ENCODE measurements at places on chromosomes 5 and 9.

GRCh38 chr9:17776735-17777134 is 197.9 kb downstream of the SH3GL2 start:
- peak; percentile 61 for DNase-seq

DNA sequence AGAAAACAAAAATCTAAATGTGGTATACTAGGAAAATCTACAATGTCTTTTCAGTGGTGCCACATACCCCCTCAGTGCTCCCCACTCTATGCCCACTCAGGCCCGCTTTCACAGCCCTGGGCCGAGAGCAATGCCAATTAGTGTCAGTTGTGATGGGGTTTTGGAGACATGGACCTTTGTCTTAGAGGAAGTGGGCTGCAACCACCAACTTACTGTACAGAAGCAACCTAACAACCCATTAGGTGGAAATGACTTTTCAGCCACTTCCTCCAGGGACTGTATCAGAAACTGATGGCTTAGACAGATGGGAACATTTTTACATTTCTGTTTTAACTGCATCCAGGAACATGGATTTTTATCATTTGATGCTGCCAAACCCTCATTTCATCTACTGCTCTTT is 268.0 kb downstream of the BNC2 start:
- no peak for DNase-seq

- no peak for DNase-seq
Observed at GRCh38 chr9:126415741-126416370, 89.2 kb downstream of the MVB12B start.

GRCh38 chr9:89883401-89884341 is 278.9 kb downstream of the GADD45G start:
- DNase-seq, result no peak

- DNase-seq, result no peak
Observed at GRCh38 chr5:159819591-159820411, 96.5 kb upstream of the ADRA1B start.

- no peak for DNase-seq
Observed at GRCh38 chr5:122311497-122311960, 508 bp upstream of the SNCAIP start.

- no peak for DNase-seq
Observed at GRCh38 chr9:134730011-134730760, 88.6 kb downstream of the COL5A1 start.

GRCh38 chr9:25716220-25716872 is 38.1 kb upstream of the TUSC1 start:
- peak; percentile 43 for DNase-seq

- peak; percentile 57 for DNase-seq
Observed at GRCh38 chr9:38047301-38048251, 21.5 kb downstream of the SHB start.

DNA sequence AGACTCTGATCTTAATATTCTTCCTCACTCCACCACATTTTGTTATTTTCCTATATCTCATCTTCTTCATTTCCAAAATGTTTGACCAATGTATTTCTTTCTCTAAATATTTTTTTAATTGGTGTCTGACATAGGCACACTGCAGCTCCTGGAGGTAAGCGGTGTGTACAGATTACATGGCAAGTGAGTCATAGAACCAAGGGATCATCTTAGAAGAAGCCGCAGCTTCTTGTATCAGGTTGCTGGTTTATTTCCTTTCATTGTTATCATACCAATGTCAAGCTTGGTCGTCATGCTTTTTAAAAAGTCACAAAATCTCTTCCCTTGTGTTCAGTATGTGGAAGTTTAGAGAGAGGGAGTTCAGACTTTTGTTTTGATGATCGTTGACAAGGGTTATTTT is 526.1 kb upstream of the CDH18 start:
- DNase-seq, result no peak

GRCh38 chr5:151812757-151813309 is 41.1 kb downstream of the G3BP1 start:
- DNase-seq, result no peak

DNA sequence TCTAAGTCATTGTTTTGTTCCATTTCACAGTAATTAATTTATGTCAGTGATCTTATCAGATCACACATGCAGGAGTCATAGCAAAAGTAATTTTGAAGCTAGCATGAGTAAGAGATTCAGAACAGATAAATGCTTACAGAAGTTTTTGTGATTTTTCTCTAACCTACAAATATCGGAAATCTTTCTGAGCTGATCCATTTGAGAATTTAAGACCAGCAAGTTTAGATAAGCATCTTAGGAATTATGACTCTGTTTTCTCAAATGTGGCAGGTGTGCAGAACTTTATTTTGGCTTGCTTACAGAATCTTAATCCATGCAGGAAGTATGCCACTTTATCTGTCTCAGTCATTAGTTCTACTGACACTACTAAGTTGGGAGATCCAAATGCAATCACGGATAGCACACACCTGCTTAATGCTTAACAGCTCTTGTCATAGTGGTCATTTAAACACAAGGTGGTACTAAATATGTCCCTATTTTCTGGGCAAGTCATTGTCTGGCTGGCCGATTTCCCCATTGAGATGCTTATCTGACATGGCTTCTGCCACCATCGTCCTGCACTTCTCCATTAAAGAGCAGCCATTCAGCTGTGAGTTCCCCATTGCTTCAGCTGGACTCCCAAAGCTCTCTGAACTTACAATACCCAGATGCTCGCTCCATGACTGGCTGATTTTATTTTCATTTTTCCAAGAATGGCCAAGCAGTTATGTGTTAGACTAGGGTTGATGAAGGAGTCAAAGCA is 305.4 kb upstream of the NUDT12 start:
- DNase-seq, result no peak

DNA sequence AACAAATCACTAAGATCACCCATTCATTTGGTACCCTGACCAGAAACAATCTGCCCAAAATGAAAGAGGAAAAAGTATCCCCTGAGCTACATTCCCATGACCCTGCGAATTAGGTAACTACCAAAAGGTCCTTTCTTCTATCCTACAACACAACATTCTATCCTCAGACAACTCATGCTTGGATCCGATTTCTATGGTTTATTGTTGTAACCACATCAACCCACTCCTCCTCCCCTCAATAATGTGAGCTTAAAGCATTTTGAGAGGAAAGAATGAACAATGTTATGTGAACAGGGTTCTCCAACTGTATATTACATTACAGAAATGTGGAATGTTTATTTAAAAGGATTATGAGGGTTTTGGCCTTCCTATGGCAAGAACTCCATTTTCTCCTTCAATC is 4.0 kb downstream of the SLC35D2 start:
- peak; percentile 10 for DNase-seq

- no peak for DNase-seq
Observed at GRCh38 chr9:97039514-97039860, 545 bp upstream of the CTSV start.

- no peak for DNase-seq
Observed at GRCh38 chr5:163917747-163918146, 412.3 kb downstream of the MAT2B start.

- peak; percentile 50 for DNase-seq
Observed at GRCh38 chr9:110257097-110257841, 962 bp upstream of the TXN start.

DNA sequence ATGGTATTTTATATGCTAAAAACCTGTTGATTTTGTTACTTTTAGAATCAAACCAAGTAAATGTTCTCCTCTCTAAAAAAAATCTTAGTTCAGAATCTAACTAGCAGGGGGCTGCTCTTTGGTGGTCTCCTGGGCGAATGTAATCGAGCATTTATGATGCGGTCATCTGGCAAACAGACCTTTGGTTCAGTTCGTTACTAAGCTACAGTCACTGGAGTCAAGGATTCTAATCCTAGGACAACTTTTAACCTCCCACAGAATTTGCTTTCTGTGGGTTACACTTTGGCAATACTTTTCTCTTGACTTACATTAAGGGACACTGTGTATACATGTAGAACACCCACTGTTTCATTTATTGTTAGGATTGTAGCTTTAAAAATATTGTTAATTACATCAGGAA is 26.3 kb upstream of the FREM1 start:
- no peak for DNase-seq

DNA sequence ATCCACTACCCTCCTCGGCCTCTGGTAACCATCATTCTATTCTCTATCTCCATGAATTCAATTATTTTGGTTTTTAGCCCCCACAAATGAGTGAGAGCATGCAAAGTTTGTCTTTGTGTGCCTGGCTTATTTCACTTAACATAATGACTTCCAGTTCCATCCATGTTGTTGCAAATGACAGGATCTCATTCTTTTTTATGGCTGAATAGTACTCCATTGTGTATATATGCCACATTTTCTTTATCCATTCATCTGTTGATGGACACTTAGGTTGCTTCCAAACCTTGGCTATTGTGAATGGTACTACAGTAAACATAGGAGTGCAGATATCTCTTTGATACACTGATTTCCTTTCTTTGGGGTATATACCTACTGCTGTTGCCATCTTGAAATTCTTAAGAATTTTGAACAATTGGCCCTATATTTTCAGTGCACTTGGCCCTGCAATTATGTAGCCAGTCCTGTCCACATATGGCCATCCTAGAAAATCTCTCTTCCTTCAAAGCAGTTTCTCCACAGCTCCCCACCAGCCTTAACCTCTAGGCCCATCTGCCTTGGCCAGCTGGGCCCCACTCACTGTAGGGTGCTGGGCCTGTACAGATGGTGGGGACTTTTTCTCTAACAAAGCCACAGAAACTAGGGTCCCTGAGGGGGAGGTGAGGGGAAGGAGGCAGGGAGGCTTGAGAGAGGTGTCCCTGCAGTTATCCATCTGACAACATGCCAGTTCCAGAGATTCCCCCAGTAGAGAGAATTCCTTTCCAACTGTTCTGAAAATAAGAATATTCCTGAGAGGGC is 81.9 kb upstream of the LHFPL2 start:
- no peak for DNase-seq

DNA sequence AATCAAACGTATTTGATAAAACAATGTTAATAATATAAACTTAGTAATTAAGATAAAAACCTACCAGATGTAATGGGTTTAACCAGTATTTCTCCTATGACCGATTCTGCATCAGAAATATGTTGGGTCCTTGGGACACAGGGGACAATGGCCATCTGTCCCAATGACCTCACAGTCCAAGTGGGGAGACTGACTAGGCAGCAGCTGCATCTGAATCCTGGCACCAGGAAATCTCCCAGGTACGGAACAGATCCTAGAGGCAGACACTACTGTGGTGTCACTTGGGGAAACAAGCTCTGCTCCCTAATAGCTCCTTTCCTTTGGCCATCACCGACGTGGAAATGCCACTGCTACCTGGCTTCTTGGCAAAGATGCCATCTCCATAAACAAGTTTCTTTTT is 81.8 kb upstream of the SARDH start:
- DNase-seq, result no peak

DNA sequence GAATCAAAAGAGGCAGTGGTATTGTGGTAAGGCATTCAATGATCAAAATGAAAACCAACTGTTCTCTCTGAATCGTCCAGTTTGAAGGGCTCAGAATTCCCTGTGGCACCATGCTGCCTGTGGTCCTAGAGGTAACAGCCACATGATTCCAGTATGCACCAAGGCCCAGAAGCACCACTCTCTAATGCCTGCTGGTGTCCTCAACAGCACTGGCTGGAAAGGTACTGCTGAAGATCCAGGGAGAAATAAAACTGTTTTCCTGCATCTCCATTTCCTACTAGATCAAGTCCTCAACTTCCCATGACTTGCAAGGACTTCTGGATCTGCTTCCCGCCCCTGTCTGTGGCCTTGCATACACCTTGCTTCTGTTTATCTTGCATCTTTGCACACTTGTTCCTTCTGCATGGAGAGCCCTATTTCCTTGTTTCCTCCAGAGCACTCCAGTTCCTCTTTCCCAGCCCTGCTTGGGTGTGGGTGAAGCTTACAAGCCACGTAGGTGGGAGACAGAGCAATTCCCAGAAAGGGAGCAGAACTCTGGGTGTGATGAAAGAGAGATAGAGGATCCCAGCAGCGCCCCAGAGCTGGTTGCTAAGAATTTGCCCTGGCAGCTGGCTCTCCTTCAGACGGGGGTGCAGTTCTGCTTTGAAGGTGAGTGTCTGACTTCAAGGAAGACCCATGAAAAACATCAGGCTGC is 41.0 kb upstream of the EQTN start:
- DNase-seq, result no peak

DNA sequence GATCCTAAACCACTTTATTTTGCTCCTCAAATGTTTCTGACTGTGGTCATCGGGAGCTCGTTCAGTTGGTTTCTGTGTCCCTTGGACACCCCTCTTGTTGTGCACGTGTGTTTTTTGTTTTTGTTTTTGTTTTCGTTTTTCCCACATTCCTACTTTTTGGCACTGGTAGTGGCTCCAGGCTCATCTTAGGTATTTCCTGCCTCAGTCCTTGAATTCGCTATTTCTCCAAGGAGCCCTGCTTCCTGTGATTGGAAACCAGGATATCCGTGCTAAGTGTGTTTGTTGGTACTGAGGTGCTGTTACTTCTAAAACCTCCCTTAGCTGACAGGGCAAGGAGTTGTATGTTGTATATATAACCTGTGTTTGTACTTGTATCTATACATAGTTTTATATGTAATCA is 5.9 kb downstream of the HMCN2 start:
- no peak for DNase-seq

DNA sequence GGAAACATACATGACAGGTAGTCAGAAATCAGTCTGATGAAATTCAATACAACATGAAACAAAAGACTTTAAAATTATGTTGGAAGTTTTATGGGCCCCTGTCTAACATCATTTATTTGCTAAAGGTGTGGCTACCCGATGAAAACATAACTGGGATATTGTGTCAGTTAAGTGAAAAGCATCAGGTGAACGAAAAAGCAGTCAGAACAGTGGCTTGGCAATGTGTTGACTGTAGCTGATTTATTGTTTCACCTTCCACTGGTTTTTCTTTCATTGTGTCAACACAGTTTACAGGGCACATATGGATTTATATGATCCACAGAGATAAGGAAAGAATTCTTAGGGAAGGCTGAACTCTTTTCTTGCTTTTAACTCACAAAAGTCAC is 429.6 kb upstream of the ZNF608 start:
- no peak for DNase-seq

DNA sequence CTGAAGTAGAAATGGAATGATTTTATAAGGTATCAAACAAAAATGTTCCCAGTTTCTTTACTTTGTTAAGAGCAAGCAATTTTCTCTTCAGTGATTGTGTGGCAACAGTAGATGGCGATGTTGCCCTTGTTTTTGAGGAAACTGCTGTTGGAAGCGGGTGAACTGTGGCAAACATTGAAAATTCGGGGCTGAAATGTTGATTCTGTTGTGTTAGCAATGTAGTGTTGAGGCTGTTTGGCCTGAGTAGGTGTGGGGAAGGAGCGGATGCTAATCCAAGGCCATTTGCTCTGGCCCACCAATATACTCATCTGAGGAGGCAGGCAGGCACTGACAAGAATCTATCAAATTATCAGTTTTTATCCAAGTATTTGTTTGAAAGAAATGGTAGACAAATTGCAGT is 129.8 kb downstream of the SLC12A2 start:
- DNase-seq, result peak; percentile 76

All from midbrain (tissue), 1 donor.